Suprapubic skin (tissue), 4 donors: ENCODE measurements at places on chromosomes 4 and X.

- DNase-seq = no peak
Observed at GRCh38 chr4:169443748-169444147, 168.6 kb downstream of the NEK1 start.

DNA sequence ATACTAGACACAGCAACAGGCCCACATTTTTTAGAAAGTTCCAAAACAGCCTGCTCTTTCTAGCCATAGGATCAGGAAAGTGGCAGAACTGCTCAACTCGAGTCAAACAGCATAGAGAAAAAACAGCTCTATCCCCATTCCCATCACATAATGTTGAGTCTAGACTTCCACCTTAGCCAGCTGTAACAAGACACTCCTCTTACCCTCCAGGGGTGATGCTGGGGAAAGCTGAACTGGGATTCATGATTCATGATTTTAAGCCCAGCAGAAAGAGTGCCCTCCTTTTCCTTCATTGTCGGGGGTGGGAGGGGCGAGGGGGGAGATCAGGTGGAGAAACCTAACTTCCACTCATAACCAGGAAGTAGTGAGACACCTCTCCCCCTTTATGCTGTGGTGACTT lies 86.1 kb downstream of the CENPC start:
- DNase-seq = no peak

- no peak for DNase-seq
Observed at GRCh38 chrX:151773434-151773833, 38.9 kb downstream of the CNGA2 start.

DNA sequence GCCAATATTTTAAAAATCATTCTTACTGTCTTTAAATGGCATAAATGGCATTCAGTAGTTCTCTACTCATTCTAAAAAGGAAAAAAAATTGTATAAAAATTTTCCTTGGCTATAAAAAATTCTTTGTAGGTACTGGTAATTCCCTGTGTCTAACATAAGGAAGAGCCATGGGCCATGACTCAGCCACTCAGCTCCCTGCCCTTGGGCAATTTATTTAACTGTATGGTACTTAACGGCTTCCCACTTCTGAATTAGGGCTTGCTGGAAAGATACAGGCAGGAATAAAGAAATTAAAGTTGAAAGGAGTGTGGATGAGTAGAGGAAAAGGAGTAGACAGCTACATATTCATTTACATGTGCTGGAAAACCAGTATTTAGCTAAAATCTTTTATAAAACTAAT lies 30.6 kb downstream of the ABHD18 start:
- DNase-seq = no peak

- no peak for DNase-seq
Observed at GRCh38 chr4:518569-519083, 19.6 kb downstream of the PIGG start.
